ENCODE measurements at places on chromosomes 6 and 20. TPM values are rescaled to one million over a fixed set of nuclear protein-coding genes. Genes with fewer than 3 reads are reported as not detected.

The BAK1 gene
- 43.4 TPM for total RNA-seq

The SCRT2 gene
- not detected for total RNA-seq

The TCF19 gene
- total RNA-seq, result 13.7 TPM

The TINAG gene
- not detected for total RNA-seq

The NEURL2 gene
- total RNA-seq, result 1.2 TPM
